ENCODE measurements at places on chromosomes 5 and 9. TPM values are rescaled to one million over a fixed set of nuclear protein-coding genes. Genes with fewer than 3 reads are reported as not detected.

DNA sequence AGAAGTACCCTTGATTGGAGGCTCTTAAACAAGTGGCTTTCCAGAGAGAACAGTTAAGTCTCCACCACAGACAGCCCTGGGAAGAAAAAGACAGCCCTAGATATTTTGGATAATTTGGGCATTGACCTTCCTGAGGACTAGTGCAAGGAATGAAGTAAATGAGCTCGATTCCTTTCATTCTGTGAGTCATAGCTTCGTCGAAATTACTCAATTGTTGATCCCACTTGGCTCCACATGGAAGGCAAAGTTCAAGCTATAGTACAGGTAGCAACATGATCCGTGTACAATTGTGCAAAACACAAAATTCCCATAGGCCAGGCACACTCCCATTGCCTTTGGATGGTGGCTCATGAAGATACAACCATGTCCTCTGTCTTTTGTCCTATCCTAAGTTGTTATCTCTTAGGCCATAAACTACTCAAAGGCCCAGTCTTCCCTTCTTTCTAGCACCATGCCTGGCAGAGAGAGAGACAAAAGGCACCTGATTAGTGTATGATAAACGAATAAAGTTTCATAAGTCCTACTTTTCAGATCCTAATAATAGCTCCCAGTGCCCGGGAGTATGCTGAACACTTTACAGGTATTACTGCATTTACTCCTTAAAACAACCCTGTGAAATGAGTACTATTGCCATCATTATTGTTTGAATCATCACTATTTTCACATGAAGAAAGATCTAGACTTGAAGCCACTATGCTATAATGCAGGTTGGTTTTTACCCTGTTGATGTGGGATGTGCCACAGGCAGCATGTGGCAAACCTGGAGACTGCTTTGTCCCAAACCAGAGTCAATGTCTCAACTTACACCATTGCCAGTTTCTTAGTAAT, 116.7 kb upstream of the RANBP3L start:
- DNase-seq: no peak

DNA sequence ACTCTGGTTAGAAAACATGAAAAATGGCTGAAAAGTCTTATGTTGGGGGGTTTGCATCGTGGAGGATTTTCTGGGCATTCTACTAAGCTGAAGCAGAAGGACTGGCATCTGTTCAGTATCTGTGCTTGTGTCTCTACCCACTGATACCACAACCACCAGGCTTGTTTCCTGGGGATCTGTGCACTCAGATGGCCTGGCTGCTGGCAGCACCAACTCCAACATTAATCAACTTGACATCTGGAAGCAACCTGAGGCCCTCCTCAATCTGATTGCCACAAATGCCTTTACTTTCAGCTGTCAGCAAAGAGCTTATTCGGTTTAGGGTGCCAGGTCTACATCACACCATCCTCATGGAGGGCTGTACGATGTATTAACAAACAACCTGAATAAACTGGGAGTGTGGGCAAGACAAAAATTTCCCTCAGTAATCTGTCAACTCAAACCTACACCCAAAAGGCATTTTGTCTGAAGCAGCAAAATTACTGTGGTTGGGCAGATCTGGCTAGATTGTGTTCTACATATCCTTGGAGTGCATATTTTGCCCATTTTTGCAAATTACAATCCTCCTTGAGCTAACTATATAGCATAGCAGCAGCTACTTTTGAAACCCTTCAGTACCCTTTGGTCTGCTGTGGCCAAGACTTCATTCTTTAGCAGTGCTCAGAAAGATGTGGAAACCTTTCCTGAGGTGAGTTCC, 74.6 kb downstream of the FOXD1 start:
- no peak for DNase-seq

- peak; percentile 60 for DNase-seq
These were observed 53.4 kb downstream of the GALNT12 start for GRCh38 chr9:98860871-98861293.

GRCh38 chr5:21646469-21646868, 1206.7 kb downstream of the CDH12 start:
- DNase-seq: no peak

DNA sequence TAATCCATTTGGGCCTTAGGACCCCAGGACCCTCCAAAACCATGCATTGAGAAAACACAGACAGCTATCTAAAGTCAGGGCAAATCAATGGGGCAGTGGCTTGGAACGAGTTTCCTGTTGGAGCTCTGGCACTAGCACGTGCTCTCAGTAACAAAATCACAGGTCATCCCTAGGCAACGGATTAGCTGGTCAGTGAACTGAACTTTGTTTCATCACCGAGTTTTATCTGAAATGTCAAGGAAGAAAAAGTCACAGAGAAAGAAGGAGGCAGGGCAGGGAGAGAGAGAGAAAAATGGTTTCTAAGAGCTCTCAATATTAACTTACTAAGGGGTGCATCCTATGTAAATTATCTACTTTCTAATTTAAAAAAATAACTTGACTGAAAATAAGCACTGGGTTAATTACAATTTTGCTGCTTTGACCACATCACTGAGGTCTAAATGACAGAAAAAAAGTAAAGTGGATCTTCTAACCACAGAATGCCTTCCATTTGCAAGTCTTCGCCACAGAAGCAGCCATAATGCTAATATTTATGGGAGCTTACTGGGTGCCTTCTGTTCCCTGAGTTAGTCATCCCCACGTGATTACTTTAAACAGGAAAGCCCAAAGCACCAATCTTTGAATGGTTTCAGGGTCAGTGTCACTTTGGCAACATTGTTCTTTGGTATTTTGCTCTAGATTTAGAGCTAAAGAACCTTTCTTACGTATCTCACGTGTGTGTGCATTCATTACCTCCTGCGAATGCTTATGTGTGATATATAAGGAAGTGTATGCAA, 503.9 kb downstream of the RASEF start:
- no peak for DNase-seq

- no peak for DNase-seq
These were observed 24.6 kb downstream of the BICD2 start for GRCh38 chr9:92740009-92740408.

DNA sequence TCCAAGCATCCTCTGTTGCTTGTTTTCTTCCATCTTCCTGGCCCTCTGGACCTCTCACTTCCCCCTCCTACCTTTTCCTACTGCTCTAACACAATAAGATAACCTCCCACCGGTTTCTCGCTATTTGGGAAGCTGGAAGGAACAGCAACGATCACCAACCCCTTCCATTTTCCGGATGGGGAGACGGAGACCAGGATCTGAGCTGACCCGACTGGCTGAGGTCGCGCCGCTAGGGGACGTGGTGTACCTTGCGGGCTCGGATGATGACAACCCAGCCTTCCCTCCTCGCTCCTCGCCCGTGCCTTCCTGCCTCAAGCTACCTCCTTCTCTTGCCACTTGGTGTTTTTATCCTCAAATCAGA, 1.9 kb downstream of the LPAR1 start:
- peak; percentile 14 for DNase-seq

- no peak for DNase-seq
These were observed 211.7 kb upstream of the ADAMTS16 start for GRCh38 chr5:4928409-4928808.

The UAP1L1 gene
- total RNA-seq: 3.5 TPM

The PCDHA6 gene
- total RNA-seq: 3.0 TPM

Data from spinal cord (tissue), 10 donors.